ENCODE measurements at places on chromosomes 2 and 18.

DNA sequence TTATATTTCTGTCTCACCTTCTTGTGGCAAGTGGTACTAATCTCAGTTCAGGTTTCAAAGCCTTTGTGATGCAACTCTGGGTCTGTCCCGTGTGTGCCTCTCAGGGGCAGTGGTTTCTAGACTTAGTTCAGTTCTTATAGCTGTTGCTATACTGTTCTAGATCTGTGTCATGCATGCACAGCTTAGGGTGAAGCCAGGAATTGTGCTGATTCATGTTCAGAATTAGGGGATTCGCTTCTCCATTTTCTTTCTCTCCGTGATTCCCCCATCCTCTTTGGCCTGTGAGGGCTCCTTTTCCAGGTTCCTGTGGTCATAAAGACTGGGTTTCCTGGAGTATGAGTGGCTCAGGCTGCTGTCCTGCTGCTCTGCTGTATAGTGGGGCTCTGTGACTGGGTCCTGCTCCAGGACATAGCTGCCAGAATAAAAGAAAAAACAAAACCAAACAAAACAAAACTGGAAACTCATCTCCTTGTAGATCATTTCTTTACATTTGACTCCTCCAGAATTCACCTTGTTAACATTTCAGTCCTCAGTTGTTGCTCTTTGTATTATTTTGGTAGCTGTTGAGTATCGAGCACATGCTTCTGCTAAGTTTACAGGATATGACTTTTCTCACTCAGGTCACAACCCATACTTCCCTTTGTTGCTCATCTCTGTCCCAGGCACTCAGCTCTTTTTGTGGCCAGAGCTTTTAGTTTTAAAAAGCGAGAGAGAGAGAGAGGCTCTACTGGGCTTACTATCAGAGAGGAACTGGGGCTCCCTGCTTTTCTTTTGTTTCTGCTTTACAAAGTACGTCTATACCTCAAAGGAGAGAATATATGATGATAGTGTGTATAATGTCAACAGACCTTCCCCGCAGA lies 34.2 kb downstream of the CERS6 start:
- peak; percentile 55 for DNase-seq

DNA sequence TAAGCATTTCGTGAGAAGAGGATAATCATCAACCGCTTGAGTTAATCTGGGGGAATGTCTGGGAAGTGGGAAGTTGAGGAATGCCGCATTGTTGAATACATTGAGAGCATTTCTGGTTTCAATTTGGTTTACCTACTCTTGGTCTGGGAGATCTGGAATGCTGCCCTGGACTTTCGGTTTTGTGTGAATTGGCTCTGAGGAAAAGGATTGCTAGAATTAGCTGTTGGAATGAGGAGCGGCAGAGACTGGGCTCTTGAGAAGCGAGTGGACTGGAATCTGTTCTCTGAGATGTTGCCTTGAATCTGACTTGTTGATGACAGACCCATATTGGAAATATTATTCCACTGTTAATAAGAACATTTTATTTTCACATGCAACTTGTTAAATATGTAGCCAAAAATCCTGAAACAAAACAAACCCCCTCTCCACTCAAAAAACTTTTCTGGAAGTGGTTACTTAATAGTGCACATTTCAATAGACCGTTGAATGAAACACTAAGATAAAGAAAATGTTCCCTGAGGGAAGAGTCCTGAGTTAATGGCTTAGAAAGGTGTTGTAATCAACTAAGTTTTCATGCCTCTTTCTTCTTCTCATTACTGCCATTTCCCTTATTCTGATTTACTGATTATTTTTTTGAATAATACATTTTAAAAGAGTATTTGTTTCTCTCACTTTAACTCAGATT lies 50.8 kb downstream of the PTPRM start:
- peak; percentile 99 for DNase-seq

- DNase-seq, result no peak
These were observed 72.1 kb downstream of the WDSUB1 start for GRCh38 chr2:159214325-159214865.

GRCh38 chr2:40243581-40244187 lies 208.2 kb downstream of the SLC8A1 start:
- DNase-seq, result peak; percentile 89
